ENCODE measurements at places on chromosomes 11 and 22.

GRCh38 chr11:57647960-57648800, 1.5 kb downstream of the YPEL4 start:
- DNase-seq, result no peak

DNA sequence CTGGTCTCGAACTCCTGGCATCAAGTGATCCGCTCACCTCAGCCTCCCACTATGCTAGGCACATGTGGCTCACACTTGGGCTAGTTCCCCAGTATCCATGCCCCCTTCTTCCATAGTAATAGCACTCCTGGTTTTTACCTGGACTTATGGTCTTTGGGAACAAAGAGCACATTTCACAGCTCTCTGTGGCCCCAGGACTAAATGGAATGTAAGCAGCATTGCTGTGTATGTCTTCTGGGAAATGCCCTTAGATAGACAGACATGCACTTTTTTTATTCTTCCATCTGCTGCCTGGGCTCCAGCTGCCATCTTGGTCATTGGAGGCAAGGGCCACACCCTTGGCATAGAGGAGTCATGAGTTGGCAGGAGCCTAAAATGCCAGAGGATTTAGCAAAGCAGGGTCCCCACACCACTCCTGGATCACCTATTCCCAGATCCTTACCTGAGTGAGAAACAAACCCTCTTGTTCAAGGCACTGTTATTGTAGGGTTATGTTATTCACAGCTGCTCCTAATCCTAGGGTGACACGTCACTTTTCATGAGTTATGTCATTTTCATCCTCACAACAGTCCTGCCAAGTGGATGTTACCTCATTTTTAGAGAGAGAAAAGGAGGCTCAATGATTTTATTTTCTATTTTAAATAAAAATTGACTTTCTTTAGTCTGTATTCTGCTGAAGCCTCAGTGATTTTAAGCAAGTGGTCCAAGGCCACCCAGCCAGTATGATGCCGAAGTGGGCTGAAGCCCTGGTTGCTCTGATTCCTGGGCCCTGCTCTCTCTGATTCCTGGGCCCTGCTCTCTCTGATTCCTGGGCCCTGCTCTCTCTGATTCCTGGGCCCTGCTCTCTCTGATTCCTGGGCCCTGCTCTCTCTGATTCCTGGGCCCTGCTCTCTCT, 15.7 kb upstream of the GDPD5 start:
- no peak for DNase-seq

GRCh38 chr11:122235615-122236014, 119.6 kb upstream of the BLID start:
- no peak for DNase-seq

GRCh38 chr11:70016666-70017367, 61.3 kb upstream of the ANO1 start:
- DNase-seq, result no peak

DNA sequence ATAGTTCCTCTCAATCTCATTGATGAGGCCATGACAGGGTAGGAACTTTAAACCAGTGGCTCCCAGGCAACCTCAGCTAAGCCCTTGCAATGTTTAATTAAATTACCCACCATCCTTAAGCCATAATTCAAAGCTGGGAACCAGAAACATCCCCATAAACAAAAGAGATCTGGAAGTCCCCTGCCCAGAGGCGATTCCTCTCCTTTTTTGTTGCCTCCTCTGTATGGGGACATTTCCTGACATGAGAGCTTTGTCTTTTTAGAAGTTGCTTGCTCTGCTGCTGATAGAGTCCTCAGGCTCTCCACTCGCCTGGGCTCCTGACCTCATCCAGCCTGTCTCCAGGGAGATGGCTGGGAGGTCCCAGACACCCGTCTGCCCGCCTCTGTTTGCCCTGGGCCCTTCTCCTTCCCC, 3.2 kb downstream of the DTX4 start:
- no peak for DNase-seq

GRCh38 chr11:1043563-1044096, 7.1 kb upstream of the MUC6 start:
- no peak for DNase-seq

DNA sequence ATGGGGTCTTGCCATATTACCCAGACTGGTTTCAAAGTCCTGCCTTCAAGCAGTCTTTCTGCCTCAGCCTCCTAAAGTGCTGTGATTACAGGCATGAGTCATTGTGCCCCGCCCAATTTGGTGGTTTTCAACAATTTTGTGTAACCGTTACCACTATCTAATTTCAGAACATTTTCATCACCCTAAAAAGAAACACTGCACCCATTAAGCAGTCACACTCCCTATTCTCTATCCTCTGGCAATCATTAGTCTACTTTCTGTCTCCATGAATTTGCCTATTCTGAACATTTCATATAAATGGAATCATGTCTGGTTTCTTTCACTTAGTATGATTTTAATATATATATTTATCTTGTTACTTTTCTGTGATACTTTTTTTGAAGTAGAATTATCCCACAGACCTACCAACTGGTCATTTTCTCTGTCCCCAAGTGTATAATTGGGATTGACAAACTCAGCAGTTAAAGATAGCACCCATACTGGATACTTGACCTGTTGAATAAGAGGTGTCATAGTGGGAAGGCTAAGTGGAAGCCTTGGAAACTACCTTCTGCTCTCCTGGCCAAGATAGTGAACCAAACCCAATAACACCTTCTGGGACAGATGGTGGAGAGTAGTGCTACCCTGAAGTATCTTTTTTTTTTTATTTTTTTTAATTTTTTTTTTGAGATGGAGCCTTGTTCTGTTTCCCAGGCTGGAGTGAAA, 64.8 kb downstream of the STIM1 start:
- no peak for DNase-seq

GRCh38 chr22:39515266-39516050, 4.9 kb upstream of the ATF4 start:
- DNase-seq, result no peak

DNA sequence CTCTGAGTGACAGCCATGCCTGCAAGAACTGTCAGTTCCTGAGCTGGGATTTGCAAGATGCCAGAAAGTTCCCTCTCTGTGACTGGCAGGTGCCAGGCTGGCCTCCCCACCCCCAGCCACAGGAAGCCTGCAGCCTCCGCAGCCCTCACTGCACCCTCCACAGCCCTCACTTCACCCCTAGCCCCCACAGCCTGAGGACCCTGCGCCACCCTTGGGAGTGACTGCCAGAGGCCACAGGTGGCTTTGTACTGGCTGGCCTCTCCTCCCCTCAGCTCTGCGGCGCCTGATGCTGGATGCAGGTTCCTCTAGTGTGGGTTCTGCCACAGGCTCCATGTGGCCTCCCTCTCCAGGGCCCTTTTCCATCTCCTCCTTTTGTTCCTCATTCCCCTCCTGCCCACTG, 28.7 kb downstream of the MPPED1 start:
- no peak for DNase-seq

GRCh38 chr11:15671216-15671615, 556.5 kb downstream of the INSC start:
- DNase-seq, result no peak

- DNase-seq, result peak; percentile 56
Observed at GRCh38 chr11:118076754-118077281, at the start of gene TMPRSS4. Gene TMPRSS4, plus strand, starts transcription at chr11:118077078. Its CDS starts 225 bp downstream, at chr11:118077303.

Measured in left kidney (tissue), 8 donors.